Left colon (tissue), 2 donors: ENCODE measurements at places on chromosomes 5 and 9.

GRCh38 chr5:132653716-132654115 lies 4.3 kb upstream of the IL13 start:
- no peak for DNase-seq

GRCh38 chr5:94375801-94376200 lies 242.6 kb downstream of the KIAA0825 start:
- DNase-seq, result no peak

- DNase-seq, result no peak
Measured at GRCh38 chr9:121660876-121661275, 9.4 kb downstream of the DAB2IP start.

GRCh38 chr5:9499498-9499876 lies 46.4 kb downstream of the SEMA5A start:
- DNase-seq, result no peak

DNA sequence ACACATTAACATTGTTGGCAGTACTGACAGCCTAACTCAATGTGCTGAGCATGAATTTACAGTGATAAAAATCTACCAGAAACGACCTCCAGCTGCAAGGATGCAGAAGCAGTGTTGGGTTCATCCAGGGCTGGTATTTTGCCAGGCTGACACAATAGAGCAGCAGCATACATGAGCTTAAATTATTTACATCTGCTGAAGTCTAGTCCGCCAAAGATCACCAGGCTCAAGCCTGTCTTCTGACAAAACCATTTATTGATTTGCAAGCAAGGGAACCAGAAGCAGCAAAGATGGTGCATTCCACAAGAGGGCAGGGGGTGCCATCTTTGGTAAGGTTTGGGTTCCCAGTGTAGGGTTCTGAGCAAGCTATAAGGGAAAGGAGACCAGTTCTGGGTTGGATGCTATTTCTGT lies 8.7 kb upstream of the C5orf34 start:
- DNase-seq, result no peak

- DNase-seq, result no peak
Measured at GRCh38 chr9:124077915-124078572, 66.5 kb downstream of the LHX2 start.

- DNase-seq, result no peak
Measured at GRCh38 chr9:99977033-99977792, 70.8 kb downstream of the STX17 start.

GRCh38 chr5:72379936-72380335 lies 59.8 kb downstream of the PTCD2 start:
- no peak for DNase-seq

GRCh38 chr5:27266184-27266583 lies 227.8 kb upstream of the CDH9 start:
- DNase-seq, result no peak

DNA sequence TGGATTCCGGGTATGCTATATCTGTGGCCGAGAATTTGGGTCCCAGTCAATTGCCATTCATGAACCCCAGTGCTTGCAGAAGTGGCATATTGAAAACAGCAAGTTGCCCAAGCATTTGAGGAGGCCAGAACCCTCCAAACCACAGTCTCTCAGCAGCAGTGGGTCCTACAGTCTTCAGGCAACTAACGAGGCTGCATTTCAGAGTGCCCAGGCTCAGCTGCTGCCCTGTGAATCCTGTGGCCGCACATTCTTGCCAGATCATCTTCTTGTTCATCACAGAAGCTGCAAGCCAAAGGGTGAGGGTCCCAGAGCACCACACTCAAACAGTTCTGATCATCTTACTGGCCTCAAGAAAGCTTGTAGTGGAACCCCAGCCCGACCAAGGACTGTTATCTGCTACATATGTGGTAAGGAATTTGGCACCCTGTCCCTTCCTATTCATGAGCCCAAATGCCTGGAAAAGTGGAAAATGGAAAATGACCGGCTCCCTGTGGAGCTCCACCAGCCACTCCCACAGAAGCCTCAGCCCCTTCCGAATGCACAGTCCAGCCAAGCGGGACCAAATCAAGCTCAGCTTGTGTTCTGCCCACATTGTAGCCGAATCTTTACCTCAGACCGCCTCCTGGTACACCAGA lies 23.0 kb downstream of the ZNF474 start:
- DNase-seq, result no peak

DNA sequence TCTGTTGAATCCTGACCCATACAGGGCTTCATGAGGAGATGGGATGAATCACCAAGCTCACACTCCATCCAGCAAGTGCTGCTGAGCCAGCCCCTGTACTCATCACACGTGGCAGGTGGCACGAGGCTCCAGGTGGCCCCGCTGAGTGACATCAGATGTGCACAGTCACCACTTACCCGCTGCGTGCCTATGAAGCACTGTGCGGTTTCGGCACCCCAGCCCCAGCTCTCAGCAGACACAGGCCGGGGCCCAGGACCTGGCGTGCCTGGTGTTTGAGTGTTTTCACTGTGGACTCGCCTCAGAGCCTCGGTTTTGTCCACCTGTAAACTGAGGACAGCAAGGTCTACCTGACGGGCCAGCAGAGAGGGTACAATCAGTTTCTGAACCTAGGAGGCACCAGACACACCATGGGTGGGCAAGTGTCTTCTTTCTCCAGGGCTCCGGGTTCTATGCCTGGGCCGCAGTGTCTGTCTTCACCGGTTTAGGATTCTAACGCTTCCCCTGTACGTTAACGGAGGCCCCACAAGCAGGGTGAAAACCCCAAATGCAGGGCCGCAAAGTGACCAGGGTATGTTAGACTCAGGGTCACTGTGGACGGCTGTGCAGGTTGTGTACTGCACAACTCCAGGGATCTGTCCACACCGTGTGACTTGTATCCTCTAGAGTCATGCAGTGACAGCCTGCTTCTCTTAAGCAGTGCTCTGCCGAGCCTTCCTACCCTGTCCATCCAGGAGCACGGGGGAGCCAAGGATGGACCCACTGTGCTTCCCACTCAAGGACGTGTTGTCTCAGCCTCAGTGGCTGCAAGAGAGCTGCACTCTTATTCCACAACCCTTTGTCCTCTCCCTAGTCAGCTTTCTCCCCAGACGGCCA lies 44.3 kb upstream of the COL5A1 start:
- DNase-seq, result no peak

DNA sequence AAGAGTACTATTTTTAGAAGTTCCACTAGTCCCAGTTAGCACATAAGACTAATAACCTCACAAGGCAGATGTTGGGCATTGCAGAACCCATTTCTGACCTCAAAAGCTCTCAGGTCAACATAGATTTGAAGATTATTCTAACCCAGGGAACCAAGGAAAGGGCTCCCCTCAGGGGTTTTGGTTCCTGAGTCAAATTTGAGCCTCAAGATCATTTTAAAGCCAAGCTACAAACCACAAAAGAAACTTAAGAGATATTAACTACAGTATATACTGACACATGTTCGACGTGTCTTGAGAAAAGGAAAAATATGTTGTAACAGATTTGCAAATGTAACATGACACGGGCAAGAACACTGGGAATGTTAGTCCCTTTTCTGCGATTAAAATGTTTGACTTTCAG lies 88.6 kb downstream of the GNAQ start:
- DNase-seq, result no peak

- DNase-seq, result no peak
Measured at GRCh38 chr5:179730852-179731251, 1.8 kb upstream of the MAML1 start.

GRCh38 chr5:72325566-72326305 lies 5.6 kb downstream of the PTCD2 start:
- no peak for DNase-seq

DNA sequence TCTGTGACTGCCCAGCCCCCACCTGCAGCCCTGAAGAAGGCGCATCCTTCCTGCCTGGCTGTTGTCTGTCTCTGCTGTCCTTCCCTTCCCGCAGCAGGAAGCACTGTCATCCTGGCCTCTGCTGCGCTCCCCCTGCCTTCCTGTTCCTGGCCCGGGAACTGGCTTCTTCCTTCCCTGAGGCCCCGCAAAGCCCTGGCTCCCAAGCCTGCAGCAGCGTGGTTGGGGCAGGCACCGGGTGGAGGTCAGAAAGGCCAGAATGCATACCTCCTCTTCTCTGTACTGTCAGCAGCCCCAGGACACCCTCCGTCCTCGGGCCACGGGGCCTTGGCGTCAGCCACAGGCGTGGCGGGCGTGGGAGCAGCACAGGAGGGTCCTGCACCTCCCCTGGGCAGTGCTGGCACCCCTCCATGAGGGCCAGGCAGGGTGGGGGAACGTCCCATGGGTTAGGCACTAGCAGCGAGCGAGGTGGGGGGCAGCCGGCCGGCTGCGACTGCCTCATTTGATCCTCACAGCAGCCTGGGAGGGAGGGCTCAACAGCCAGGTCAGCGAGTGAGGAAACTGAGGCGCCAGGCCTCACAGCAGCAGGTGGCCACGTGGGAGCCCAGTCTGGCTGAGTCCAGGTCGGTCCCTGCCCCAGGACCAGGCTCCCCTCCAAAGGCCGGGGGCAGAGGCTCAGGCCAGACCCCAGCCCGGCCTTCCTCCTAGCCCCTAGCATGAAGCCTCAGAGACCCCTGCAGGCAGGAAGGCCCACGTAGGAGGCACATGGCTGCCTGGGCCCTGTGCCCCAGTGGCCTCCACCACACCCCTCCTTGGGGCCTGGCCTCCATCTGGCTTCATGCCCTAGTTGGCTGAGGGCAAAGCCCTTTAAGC lies 9.4 kb downstream of the FLT4 start:
- peak; percentile 26 for DNase-seq

DNA sequence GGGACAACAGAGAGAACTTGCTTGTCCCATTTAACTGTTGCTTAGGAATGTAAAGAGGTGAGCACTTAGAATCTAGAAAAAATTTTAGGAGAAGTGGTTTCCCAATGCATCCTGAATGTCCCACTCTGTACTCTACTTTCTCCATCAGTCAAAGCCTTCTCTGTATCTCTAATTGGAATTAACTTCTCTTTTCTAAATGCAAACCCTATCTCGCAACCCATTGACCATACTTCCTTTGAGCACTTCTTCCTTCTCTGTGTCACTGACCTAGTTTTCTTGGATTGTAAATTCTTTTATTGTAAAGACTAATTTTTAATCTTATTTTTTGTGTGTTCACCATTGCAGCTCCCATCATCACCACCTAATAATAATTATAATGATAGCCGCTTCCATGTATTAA lies 33.3 kb downstream of the ADRB2 start:
- no peak for DNase-seq

GRCh38 chr5:132334812-132335211 lies 34.7 kb upstream of the SLC22A5 start:
- no peak for DNase-seq

- no peak for DNase-seq
Measured at GRCh38 chr9:80078826-80079225, 507.1 kb downstream of the TLE4 start.

GRCh38 chr9:36623280-36623679 lies 50.6 kb downstream of the MELK start:
- no peak for DNase-seq

GRCh38 chr9:130921300-130921988 lies 17.6 kb downstream of the FIBCD1 start:
- no peak for DNase-seq

DNA sequence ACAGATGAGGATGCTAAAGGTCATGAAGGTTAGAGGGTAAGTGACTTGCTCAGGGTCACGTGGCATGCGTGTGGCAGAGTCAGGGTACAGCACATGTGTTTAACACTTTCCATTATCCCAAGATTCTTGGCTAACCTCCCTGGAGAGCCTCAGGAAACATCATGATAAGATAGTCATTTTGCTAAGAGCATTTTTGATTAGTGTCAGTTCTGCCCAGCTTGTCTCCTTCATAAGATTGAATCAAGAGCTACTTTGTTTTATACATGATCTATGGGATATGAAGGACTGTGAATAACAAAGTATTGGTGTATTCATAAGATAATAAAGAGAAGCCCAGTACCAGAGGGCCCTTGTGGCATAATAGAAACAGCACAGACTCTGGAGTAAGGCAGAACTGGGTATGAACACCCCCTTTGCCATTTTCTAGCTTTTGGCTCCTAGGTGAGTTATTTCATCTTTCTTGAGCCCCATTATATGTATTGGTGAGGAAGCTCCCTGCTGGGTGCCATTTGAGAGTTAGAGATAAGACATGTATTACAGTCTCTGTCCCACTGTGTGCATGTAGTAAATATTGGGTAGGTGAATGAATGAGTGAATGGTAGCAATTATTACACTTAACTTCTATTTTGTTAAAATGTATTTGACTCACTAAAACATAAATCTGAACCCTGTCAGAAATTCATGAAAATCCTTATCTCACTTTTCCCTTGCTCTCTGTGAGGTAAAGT lies 16.1 kb downstream of the PTPDC1 start:
- DNase-seq, result no peak

- DNase-seq, result no peak
Measured at GRCh38 chr5:68378204-68378820, 162.8 kb downstream of the PIK3R1 start.

DNA sequence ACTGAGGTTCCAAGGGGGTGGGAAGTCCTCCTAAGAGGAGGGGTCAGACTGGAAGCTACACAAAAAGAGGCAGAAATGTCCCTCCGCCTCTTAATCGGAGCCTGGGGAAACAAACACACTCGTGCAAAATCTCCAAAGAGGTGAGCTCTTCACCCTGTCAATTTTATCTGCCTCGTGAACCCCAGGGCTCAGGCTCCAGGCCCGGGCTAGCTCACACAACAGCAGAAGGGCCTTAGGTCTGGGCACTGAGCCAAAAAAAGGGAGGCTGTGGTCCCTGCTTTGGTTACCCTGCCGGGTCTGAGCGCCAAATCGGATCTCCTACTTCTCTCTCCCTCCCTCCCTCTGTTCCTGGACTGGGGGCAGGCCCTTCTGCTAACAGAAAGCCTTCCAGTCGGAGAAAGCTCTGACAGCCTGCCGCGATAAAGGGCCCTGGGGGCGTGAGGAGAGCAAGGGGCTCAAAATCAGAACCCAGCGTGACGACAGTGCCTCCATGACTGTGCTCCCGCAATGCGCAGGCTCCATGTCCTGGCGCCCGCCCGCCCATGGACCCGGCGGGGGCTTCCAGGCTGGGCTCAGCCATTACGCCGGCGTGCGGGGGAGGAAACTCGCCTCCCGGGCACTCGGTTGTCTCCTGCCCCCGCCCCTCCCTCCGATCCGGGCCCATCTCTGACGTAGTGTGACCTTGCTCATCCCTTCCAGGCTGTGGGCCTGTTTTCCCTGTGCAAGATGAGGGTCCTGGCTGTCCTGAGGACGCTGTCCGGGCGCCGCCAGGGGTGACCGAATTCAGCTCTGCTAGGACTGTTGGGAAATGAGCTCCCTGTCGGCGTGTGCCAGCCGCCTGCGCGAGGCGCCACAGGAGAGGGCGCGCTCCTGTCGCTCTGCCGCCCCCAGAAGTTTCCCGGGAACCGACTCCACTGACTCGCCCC lies 865 bp upstream of the SLC22A4 start:
- peak; percentile 85 for DNase-seq

- DNase-seq, result peak; percentile 48
Measured at GRCh38 chr5:78638423-78638822, 10.1 kb downstream of the LHFPL2 start.
